ENCODE measurements at places on chromosomes 1 and 21.
A peak's percentile ranks its signal among the peaks of the same experiment; 100 is the strongest.

DNA sequence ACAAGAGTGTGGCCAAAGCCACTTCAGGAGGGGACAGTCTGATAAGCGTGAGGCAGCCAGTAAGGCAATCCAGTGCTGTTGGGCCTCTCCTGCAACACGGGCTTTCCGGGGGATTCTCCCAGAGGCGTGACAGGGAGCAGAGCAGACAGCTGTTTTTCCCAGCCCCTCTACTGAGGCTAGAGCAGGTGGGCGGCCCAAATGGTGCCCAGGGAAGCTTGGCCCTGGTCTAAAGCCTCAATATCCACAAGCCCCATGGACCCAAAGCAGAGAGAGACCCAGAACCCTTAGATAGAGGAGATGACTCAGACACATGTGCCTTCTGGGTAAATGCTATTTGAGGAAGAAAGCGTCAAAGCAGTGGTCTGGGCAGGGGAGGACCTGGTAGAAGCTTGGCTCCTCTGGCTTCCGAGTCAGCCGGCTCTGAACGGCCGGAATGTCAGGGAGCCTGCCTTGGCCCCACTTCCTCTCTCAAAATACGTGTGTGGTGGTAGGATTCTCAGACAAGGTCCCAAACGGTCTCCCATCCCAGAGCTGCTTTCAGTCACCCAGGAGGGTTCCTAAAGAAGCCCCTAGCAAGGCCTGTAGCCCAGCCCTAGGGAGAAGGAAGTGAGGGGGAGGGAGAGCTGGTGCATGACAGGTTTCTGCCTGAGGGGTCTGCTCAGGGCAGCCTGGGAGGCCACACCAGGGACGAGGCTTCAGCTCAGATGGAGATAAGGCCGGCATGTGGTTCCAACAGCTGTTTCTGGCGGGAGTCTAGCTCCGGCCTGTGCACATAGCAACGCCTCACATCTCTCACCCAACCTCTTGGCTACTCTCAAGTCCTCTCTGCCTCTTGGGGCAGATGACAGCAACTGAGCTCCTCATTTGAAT lies 28.8 kb downstream of the PIK3C2B start:
- peak; percentile 54 for DNase-seq

DNA sequence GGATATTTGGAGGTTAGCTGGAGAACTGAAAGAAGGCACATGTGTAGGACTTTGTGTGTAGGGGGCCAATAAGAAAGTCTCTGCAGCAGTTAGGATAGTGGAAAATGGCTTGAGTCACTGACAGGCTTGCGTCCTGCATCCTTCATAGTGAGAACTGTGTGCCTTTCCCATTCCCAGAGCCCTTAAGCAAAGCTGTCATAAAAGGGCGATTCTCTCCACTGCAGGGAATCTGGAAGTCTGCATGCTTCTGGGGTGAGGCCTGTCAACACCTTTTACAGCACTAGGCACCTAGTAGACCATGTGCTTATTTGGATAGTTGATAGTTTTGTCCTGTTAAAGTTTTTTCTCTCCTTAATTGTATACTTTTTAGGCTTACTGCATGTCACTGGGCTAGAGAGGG lies 39.4 kb upstream of the MACF1 start:
- no peak for DNase-seq

DNA sequence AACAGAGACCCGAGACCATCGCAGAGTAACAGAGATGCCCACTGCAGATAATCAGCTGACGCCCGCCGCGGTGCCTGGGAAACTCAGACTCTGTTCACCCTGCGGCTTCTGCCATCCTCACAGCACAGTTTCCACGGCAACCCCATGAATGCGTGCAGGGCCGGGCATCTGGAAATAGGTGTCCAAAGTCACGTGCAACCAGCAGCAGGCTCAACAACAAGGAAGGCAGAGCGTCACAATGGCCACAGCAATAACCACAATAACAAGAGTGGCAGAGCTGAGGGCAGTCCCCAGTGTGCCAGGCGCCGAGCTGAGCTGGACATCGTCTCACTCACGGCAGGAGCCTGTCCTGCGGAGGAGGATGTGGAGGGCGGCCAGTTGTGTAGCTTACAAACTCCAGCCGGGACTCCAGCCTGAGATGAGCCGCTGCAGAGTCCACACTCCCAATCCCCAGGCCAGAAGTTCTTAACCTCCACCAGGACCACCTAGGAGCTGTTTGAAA lies 102.0 kb downstream of the CRYAA start:
- DNase-seq: peak; percentile 50

- no peak for DNase-seq
These were observed 227.2 kb upstream of the ST6GALNAC5 start for GRCh38 chr1:76640092-76640491.

GRCh38 chr1:3005771-3006170 lies 15.5 kb upstream of the ACTRT2 start:
- DNase-seq: no peak

DNA sequence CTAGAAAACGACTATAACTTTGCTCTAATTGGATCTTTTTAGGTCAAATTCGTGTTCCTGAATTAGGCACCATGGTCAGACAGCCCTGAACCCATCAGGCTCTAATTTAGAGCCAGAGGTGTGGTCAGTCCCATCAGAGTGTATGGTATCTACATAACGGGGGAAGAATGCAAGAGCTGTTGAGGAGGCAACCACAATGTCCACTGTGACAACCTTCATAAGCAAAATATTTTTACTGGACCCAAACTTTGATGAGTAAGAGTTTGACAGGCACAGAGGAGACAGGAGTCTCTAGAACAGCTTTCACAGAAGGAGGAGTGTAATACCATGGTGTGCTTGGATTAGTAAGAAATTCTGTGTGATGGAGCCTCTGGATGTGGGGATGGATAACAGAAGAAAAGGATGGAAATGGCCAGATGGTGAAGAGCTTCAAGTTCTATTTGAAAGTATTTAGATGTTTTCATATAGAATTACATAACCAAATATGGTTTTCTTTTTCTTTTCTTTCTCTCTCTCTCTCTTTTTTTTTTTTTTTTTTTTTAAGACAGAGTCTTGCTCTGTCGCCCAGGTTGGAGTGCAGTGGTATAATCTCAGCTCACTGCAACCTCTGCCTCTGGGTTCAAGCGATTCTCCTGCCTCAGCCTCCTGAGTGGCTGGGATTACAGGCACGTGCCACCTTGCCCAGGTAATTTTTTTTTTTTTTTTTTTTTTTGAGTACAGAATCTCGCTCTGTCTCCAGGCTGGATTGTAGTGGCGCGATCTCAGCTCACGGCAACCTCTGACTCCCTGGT lies 24.9 kb downstream of the UBE2U start:
- DNase-seq: no peak

DNA sequence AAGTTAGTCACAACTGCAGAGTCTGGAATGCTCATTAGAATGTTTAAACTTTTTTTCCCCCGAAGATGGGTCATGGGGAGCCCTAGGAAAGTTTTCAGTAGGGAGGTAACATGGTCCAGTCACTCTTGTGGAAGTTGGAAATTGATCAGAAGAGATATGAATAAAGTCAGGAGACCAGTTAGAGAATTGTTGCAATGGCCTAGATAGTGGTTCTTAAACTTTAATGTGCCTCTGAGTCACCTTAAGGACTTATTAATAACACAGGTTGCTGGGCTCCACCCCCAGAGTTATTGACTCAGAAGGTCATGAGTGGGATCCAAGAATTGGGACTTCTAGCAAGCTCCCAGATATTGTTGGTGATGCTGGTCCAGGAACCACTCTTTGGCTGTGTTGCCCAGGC lies 3.2 kb upstream of the TFAP2E start:
- no peak for DNase-seq

DNA sequence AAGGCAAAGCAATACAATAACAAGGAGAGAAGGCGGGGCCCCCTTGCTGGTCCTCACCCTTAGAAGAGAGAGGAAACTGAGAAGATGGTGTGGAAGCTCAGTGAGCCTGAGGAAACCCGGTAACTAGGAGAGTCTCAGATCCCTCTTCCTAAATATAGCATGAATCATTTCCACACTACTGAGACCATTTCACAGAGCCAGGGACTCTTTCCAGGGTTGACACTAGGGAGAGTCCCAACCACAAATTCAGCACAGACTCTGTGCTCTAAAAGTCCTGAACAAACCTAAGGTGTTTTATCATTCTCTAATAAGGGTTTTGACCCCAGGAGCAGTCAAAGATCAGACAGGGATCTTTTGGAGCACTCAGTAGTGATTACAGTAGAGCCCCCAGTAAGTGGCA lies 647.7 kb downstream of the KCNT2 start:
- no peak for DNase-seq

DNA sequence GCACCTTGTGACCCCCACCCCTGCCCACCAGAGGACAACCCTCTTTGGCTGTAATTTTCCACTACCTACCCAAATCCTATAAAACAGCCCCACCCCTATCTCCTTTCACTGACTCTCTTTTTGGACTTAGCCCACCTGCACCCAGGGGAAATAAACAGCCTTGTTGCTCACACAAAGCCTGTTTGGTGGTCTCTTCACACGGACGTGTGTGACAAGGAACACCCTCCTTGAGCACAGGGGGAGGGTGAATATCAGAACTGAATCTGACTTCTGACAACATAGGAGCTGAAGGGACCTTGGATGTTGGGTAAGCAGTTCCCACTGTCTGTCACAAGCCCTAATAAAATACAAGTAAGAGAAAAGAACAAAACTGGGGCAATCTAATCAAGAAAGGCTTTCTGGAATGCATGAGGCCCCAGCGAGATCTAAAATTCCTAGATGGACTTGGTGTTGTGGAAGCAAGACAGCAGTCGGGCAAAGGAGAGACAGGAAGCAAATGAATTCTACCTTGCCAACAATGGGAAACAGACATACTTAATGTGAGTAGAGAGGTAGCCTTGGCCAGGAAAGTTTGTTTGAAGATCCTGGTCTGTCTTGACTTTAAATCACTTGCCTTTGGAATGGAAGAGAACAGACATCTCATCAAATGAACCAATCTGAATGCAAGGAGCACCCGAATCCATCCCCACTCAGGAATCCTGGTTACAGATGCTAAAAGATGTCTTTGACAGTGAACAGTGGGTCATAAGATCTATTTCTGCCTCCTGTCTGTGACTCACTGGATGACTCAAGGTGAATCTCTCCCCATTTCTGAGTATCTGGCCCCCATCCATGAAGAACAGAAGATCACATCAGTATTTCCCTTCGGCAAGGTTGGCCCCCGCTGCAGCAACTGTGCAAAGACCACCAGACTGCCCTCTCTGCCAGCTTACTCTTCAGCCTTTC lies 53.3 kb downstream of the OLFML3 start:
- DNase-seq: no peak

- DNase-seq: no peak
These were observed 44.8 kb downstream of the NRDC start for GRCh38 chr1:51833700-51834099.

GRCh38 chr1:201108614-201109013 lies 3.6 kb downstream of the CACNA1S start:
- DNase-seq: no peak

DNA sequence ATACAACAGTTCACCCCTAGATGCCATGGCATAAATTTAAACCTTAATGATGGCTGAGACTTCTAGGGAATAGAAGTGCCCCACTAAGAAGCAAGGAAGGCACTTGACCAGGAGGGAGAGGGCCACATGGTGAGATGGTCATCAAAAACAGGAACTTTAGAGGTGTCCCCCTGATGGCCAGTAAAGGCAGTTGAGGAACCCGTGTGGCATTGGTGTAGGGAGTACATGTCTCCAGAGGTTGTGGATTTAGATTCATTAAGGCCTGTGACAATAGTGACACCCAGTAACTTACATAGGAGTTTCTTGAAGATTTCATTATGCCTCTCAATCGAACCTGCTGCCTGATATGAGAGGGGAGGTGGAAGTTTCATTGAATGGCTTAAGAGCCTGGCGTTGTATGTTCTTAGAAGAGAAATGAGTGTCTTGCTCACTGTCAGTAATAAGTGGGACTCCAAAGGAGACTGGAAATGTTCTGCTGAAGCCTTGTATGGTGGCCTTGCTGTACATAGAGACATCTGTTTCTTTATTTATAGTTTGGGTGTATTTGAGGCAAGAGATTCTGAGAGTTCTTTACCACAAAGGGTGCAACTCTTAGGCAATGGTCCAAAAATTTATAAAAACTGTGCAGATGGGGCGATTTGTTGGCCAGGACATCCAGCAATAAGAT lies 27.9 kb downstream of the EDARADD start:
- no peak for DNase-seq

DNA sequence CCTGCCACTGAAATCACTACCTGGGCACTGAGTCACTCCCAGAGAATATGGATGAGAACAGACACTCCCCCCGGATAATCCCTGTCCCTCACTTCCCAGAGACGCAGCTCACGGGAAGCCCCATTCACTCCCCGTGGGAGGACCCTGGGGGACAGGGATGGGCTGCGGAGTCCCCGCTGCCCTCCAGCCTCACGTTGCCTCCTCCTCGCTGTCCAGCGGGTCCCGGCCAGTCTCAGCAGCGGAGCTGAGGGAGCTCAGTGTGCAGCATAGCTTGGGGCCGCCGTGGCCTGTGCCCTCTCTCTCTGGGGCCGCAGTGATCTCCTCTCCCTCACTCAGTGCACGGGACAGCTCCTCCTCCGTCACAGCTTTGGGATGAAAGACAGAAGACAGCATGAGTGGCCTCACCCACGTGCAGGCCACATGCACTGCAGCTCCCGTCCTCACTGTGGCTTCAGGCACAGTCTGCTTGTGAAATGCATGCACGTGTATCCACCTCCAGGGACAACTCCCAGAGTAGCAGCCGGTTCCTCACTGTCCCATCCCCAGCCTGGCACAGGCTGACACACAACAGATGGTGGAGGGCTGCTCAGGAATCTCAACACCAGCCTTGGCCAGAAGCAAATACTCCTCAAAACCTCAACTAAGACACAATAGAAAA lies 7.4 kb downstream of the CFAP410 start:
- no peak for DNase-seq

GRCh38 chr1:201599548-201599947 lies 60.6 kb downstream of the NAV1 start:
- no peak for DNase-seq

DNA sequence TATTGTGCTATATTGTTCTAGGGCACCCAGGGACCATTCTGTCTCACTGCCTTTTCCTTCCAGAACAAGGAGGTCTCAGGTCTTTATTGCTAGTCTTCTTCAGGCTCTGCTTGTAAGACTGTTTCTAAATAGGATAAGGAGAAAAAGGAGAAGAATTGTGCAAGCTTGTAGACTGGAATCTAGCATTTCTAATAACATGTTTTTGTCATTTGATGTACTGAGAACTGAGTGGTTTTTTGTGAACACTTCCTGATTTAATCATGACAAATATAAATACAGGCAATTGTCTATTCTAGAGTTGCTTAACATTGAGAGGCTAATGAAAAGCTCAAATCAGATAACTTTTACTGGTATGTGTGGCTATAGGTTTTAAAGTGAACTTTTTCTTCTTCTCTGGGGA lies 77.6 kb downstream of the CLIC4 start:
- DNase-seq: no peak

- DNase-seq: no peak
These were observed 696.7 kb downstream of the PTPRU start for GRCh38 chr1:29933067-29933466.

DNA sequence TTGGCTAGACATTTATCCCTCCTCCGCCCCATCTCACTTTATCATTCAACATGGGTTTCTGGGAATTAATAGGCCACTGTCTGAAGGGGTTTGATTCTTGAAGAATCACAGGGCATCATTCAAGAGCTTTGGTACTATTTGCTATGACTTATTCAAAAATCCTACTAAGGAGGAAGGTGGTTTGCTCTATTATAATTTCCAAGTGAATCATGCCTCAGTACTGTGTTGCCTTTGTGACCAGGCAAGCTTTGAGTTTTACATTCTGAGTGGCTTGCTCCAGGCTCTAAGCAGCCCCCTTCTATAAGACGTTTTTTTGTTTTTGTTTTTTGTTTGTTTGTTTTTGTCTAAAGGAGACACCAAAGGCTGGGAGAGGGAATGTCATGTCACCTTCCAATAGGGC lies 2.6 kb downstream of the C1orf21 start:
- DNase-seq: no peak

Measured in kidney (tissue), 22 donors.